ENCODE measurements at places on chromosomes 2 and 18. TPM values are rescaled to one million over a fixed set of nuclear protein-coding genes. Genes with fewer than 3 reads are reported as not detected.
A peak's percentile ranks its signal among the peaks of the same experiment; 100 is the strongest.

DNA sequence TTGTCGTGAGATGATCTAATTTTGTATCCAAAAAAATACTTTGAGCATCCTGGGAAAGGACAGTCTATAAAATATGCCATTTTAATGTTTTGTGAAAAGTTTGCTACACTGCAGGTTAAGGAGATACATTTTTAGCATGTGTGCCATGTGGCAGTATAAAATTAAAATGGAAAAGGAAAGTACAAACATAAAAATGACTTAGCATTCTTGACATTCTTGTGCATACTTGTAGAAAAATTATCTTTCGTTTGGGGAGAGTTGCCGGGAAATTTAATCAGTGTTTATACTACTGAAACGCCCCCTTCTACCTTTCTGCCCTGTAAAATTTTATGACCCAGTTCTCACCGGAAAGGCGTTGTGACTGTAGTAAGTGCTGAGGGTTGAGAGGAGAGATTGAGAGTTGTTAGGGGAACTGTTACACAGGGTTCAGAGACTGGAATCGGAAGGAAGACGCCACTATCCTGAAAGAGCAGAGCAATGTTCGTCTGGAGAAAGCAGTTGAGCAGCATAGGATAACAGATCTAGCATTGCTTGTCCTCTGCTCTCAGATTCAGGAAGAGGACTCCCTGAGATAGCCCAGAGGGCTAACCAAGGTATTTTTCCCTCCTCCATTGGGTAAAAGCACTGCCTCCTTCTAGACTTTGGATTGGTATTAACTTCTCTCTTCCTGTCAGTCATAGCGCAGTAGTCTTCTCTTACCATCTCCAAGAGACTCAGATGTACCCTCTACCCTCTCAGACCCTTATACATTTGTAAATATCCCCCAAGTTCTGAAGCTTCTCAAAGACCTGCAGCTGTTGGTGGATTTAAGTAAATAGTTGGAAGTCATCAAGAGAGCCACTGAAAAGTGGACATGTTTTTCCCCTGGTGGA is 2.7 kb downstream of the CDH20 start:
- no peak for DNase-seq

DNA sequence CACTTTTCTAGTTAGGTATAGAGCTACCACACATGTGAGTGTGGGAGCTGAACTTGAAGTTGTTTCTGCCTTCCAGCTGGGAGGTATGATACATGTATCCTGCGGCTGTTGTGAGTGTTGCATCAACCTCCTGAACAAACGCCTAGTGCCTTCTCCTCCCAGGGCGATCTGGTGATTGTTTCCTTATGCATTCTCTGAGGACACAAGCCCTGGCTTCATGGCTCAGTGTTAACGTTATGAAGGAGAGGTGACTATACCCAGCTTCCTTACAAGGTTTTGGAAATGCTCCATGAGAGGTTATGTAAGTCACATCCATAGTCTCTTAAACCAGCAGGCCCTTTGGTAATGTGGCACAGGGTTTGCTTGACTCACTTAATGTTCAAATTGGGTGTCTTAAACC is 64.9 kb downstream of the SPRED2 start:
- peak; percentile 97 for DNase-seq

DNA sequence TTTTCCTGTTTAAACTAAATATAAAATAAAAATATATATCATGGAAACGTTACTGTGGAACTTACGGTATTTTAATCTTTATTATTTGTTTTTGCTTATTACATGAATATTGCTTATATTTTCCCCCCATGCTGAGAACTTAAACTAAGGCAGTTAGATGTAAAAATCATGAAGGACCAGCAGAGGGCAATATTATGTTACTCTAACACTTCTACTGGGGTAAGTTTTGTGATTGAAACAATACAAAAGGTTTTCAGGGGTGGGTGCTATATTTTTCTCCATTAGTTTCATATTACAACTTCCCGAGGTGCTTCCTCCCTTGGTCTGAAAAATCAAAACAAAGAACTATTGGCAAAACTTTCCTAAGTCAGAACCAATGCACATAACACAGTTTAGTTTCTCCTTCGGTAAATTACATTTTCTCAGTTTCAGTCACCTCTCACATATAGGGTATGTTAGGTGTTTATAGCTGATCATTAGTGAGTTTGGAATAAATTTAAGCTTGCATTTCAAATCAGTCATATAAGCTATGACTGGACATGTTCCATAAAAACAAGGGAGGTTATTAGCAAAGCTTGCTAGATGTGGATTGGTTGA is 54.8 kb downstream of the ZNF407 start:
- no peak for DNase-seq

- DNase-seq, result no peak
These were observed 55.6 kb upstream of the DLGAP1 start for GRCh38 chr18:4510711-4511110.

GRCh38 chr2:26088038-26088643 is 54.3 kb downstream of the RAB10 start:
- no peak for DNase-seq

GRCh38 chr2:240434728-240435456 is 571 bp upstream of the GPC1 start:
- DNase-seq, result no peak

GRCh38 chr2:43842866-43843226 is 4.1 kb downstream of the ABCG8 start:
- DNase-seq, result no peak

- no peak for DNase-seq
These were observed 138.8 kb downstream of the ATAD2B start for GRCh38 chr2:23788100-23788499.

- DNase-seq, result no peak
These were observed 11.6 kb downstream of the TRIB2 start for GRCh38 chr2:12728221-12728777.

- no peak for DNase-seq
These were observed 173.1 kb upstream of the RAB6C start for GRCh38 chr2:129806317-129806716.

DNA sequence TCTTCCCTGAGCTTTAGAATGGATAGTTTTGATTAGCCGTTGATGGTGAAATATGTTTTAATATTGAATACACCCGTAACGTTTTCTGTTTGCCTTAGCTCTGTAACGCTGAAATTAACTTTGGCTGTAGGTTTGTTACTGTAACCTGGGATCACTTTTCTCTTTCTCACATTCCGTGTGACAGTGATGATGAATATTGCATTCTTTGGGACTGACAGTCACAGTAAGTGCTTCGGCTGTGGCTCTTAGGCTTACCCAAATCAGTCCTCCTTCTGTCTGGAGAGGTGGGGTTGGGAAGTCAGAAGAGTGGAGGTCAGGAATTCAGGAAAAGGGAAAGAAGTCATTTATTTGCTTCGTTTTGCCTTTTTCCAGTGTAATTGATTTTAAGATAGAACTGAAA is 18.0 kb downstream of the RMC1 start:
- DNase-seq, result no peak

DNA sequence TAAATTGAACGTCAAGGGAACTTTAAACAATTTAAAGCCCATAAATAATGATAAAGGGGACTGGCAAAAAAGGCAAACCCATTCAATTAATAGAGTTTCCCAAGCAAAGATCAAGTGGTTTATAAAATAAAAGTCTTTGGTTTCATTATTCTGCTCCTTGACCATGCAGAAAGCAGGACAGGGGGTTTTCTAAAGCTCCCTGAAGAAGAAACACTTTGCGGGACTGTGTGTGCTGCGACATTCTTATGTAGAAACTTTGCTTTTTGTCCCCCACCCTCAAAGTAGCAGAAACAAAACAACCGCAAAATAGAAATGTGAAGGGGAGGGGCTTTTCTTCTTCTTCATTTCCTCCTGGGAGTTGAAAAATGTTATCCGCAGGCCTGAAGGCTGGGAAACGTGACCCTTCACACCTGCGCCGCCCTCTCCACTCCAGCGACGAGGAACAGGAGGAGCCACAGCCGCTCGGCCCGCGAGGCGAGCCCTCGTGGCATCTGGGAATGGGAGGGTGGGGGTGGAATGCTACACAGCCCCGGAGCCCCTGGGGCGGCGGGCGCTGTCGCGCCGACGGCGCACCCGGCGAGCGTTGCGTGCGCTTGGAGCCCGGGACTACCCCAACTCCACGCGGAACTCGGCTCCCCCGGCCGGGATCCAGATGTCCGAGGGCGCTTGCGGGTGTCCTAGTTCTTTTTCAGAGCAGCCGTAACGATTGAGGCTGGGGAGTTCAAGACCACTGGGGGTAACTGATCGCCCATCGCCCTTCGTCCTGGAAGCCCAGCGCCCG is 4.3 kb upstream of the GBX2 start:
- DNase-seq, result no peak

DNA sequence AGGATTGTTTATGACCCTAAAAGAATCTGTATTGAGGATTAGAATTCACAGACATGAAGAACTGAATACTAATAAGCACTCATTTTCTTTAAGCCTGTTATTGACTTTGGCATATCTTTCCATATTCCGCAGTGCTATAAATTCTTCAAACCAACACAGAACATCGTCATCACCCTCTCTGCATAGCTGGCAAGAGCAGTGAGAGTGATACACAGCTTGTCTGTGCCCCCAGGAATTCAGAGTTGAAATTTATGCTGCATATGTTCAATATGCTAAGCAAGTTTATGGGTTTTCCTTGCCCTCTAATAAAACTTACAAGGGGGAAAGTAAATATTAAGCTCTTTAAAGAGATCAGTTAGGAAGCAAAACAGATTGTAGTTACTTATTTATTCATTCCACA is 32.7 kb downstream of the CTLA4 start:
- no peak for DNase-seq

DNA sequence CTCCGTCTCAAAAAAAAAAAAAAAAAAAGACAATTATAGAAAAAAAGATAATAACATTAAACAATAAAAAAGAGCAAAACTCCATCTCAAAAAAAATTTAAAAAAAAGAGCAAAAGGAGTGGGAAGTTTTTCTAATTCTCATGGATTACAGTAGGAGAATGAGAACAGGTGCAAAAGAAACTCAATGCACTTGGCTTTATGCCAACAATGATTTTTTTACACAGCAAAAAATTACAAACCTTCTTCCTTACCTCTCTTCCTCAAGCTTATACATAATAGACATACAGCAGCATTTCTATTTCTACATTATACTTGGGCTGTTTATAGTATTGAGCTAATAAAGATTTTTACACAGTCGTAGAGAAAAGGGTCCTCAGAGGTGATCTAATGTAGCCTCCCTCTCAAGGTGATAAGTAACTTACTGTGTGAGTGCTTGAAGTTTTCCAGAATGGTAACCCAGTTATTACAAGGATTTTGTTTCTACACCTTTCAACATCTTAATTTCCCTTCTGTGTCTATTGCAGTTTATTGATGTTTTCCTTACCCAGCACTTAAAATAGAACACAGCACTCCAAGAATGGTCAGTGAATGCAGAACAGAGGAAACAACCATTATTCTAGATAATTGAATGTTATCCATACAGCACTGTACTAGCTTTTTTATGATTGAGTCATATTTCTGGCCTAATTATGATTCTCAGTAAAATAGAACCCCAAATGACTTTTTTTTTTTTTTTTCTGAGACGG is 34.9 kb upstream of the RNF138 start:
- no peak for DNase-seq

GRCh38 chr18:57585421-57585820 is 1.1 kb downstream of the FECH start:
- no peak for DNase-seq

DNA sequence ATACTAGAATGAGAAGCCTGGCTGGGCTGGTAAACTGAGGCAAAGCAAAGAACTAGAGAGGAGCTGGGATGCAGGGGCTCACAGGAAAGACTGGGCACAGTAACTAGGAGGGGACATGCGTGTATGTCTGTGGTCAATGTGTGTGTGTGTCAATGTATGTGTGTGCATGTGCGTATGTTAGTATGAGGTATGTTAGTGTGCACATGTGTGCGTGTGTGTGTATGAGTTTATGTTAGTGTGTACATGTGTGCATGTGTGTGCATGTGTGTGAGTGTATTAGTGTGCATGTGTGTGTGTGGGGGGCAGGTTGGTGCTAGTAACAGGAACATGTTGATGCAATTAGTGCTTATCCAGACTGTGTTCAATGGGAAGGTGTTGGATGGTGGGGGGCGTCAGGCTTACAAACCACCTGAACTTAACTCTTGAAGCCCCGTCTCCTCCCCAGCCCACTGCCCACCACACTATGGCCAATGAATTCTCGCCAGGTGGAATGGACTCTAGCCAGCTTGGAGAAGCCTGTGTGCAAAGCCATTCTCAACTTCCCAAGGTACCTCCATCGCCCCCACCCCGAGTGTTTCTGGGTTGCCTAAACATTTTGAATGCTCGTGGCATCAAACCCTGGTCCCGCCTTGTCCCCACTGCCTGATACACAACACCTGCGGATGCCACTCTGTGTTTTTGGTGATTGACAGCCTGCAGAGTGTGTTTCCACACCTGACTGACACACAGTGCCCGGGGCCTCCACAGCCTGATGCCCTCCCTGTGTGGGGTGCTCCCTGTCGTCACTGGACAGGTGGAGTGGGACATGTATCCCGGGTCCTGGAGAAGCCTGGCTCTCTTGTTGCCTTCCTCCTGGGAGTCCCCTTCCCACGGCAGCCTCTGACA is 90.1 kb upstream of the ASB18 start:
- DNase-seq, result no peak

DNA sequence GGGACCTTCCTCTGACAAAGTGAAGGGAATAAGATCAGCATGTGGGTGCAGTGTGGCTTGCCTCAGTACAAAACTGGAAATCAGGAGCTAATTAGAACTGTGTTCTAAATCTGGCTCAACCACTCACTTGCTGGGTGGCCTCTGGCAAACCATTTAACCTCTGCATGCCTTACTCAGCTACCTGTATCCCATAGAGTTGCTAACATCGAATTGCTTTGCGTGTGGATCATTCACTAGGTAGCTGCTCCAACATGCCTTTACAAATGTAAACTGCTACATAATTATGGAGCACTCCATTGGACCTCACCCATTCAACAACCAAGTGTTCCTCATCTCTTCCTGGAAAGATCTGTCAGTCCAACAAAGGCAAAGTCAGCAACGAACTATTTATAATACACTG is 19.0 kb downstream of the PLEKHM3 start:
- peak; percentile 41 for DNase-seq

DNA sequence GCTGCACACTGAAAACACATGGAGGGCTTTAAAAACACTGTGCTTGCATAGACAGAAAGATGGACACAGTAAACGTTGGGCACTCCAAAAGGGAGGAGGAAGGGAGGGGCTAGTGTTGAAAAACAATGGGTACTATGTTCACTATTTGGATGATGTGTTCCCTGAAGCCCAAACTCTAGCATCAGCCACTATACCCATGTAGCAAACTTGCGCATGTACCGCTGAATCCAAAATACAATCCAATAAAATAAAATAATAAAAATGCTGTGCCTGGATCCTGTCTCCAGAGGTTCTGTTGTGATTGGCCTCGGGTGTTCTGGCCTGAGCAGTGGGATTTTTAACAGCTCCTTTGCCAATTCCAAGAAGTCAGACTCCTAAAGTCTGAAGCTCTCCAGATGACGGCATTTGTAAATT is 166.0 kb downstream of the TMEM182 start:
- no peak for DNase-seq

- DNase-seq, result no peak
These were observed 192.8 kb upstream of the APCDD1 start for GRCh38 chr18:10261344-10262276.

Gene MYO3B
- 3.1 TPM for polyA plus RNA-seq

Gene TUBA4B
- 0.08 TPM for polyA plus RNA-seq

Gene AGBL5
- polyA plus RNA-seq, result 25.5 TPM

Gene ANKRD62
- not detected for polyA plus RNA-seq

Gene HRH4
- polyA plus RNA-seq, result 0.03 TPM

Gene SLC9A4
- polyA plus RNA-seq, result not detected

Gene SLC5A6
- polyA plus RNA-seq, result 72.3 TPM

Gene NRBP1
- 144 TPM for polyA plus RNA-seq

Gene IMMT
- polyA plus RNA-seq, result 91.5 TPM

Gene LONRF2
- polyA plus RNA-seq, result not detected

Gene KYNU
- polyA plus RNA-seq, result 3.9 TPM

Gene GAD1
- 4.5 TPM for polyA plus RNA-seq

Gene NXPH2
- polyA plus RNA-seq, result not detected

Gene LYPD6B
- polyA plus RNA-seq, result 30.8 TPM

Gene SFTPB
- not detected for polyA plus RNA-seq

Data from keratinocyte (primary cell).